DMS153 (cell line): ENCODE measurements at places on chromosomes 3 and 15.

DNA sequence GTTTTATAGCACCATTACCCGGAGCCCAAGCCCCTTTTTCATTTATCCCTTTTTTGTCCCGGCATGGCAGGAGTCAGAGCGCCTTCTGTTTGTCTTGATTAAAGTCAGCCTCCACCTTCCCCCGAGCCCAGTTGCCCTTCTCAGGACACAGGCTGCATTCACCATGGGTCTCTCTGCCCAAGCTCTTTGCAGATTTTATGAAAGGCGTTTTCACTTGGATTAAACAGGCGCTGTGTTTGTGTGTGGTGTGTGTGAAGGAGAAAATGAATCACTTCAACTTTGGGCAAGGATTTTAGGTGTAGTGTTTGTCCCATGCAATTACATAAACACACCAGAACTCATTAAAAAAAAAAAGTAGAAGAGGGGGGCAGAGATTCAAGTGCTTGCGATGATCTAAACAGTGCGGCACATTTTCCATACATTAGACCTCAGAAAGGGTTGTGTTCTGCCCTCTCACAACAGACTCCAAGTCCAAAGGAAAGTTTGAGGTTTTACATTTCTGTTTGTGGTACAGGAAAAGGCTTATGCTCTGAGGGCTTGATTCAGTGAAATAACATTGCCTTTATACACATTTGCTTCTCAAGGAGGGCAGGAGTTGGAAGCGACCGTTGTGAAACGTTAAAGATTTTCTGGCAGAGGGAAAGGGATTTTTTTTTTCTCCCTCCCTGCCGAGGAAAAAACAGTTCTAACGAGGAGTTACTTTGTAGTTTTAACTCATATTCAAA lies 14.5 kb upstream of the IL16 start:
- no peak for DNase-seq

DNA sequence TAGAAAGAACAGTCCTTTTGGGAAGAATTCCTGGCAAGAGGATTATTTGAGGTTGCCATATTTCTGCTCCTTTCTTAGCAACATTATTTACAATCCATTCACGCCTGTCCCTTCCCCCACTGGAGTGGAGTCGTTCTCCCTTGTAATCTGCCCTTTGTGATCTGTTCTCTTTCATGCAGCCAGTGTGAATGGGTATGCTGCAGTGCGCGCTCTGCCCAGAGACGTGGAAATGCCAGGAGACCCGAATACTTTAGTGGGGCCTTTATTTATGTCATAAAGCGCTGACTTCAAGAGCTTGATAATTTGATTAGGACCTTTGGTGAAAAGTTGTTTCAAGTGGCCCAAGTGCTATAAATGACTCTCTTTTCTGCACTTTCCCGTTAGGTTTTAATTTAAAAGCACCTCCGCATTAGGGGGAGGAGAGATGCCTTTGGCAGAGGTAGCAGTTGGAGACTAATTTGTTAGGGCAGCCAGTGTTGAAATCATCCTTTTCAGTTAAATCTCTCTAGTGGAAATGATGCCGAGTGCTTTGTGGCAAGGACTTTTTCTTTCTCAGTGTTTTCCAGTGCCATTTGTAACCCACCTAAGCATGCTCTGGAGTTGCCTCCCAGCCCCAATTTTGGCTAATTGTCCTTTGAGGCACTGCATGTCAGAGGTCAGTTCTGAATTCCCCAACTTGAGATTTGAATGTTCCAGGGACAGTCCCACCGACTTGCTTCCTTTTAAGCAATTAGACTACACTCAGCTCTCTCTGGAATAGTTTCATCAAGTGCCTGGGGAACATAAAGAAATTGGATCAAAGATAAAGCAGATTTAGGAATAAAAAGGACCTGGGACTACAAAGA lies 52.4 kb downstream of the PSMD6 start:
- DNase-seq: no peak

- DNase-seq: no peak
Observed at GRCh38 chr15:72117486-72118016, 399 bp downstream of the MYO9A start.

GRCh38 chr3:62143843-62144450 lies 229.4 kb downstream of the FEZF2 start:
- peak; percentile 4 for DNase-seq

GRCh38 chr3:48446043-48446424 lies 503 bp upstream of the ATRIP start:
- DNase-seq: no peak

GRCh38 chr3:195532345-195532744 lies 10.8 kb downstream of the PPP1R2 start:
- no peak for DNase-seq

GRCh38 chr3:138443091-138443490 lies 8.7 kb downstream of the ESYT3 start:
- no peak for DNase-seq

DNA sequence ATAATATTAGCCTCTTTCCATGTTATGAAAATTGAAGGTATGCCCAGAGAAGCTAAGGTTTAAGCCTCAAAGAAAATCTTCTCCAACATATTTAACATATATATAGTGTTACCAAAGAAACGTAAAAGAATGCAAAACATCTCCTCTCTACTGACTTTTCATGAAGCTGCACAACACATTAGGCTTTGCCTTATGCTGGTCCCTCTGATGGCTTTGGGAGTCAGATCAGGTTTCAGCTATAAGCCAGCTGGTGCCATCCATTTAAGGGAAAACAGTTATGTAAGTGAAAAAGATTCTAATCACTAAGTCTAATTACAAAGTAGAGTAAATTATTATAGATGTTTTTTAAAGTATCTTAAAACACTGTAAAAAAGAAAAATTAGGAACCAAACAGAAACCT lies 410.5 kb downstream of the LSAMP start:
- no peak for DNase-seq

- DNase-seq: peak; percentile 1
Observed at GRCh38 chr3:129732200-129732876, 125.9 kb upstream of the PLXND1 start.

DNA sequence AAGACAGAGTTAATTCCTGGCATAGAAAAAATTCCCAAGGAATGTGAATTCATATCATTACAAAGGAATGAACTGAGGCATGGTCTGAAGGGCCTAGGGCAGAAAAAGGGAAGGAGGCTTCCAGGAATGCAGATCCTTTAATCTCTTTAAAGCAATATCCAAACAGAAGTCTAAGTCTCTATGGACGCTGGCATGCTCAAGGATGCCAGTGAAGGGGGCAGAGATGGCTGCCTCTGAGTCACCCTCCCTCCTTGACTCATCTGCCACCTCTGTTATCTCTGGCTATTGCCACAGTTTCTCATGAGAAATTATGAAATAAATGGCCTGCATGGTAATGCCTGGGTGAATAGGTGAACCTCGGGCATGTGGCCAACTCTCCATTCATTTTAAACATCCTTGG lies 96.3 kb upstream of the BCL6 start:
- no peak for DNase-seq

DNA sequence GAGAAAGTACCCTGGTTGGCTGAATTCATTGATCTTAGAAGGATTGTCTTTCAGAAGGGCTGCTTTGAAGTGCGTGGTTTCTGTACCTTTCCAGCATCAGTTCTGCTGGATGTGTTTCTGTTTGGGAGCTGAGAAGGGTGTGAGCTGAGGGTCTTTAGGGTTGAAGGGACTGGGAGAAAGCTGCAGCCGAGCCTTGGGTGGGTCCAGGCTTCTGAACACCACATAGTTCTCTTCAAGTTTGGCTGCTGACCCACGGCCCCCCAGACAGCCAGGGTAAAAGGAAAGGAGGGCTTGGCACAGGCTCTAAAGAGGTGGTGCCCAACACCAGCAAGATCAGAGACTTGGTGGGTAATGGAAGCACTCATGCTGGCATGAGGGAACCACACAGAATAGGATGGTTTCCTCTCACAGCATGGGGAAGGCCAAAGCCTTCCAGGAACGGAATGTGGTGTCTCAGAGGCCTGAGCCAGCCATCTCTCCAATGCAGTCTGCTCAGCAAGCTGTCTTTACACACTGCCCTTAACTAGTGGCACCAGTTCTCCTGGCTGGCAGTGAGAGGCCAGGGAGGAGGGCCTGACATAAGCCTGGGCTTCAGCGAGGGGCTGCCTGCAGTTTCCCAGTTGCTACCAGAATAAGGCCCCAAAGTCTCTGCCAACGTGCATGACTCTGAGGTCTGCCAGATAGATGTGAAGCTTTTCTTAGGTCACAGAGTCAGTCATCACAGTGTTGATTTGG lies 239.0 kb upstream of the TRIM42 start:
- DNase-seq: no peak

- no peak for DNase-seq
Observed at GRCh38 chr15:39114690-39115378, 466.0 kb upstream of the THBS1 start.

GRCh38 chr3:53162672-53163443 lies 1.8 kb downstream of the PRKCD start:
- DNase-seq: no peak

GRCh38 chr3:35335703-35336102 lies 303.6 kb upstream of the ARPP21 start:
- DNase-seq: no peak
